HCT116 (cell line): ENCODE measurements at places on chromosomes 12 and 14. TPM values are rescaled to one million over a fixed set of nuclear protein-coding genes. Genes with fewer than 3 reads are reported as not detected.

The CFAP54 gene
- 0.25 TPM for total RNA-seq

The LTB4R gene
- total RNA-seq = 14.8 TPM

The CNTN1 gene
- total RNA-seq = 3.0 TPM

The SPTB gene
- total RNA-seq = 4.2 TPM

The SLC17A8 gene
- not detected for total RNA-seq

The LAG3 gene
- total RNA-seq = 3.3 TPM

The RNF41 gene
- total RNA-seq = 40.6 TPM

The SLC35F4 gene
- not detected for total RNA-seq

The MYF6 gene
- not detected for total RNA-seq

The SIX6 gene
- total RNA-seq = not detected

The PROX2 gene
- total RNA-seq = not detected

The DAO gene
- total RNA-seq = not detected

The CHMP4A gene
- total RNA-seq = 34.6 TPM

The LHX5 gene
- total RNA-seq = 2.4 TPM

The FSCB gene
- total RNA-seq = not detected

The ADAM21 gene
- total RNA-seq = 0.98 TPM

The RBP5 gene
- 0.22 TPM for total RNA-seq

The BBOF1 gene
- 4.0 TPM for total RNA-seq

The TAOK3 gene
- total RNA-seq = 10.5 TPM

The CD163L1 gene
- 27.0 TPM for total RNA-seq

The ARID2 gene
- 30.5 TPM for total RNA-seq

The LPAR5 gene
- total RNA-seq = 5.2 TPM

The LRFN5 gene
- total RNA-seq = not detected

The ADGRD1 gene
- total RNA-seq = 0.44 TPM

The GRIN2B gene
- 14.2 TPM for total RNA-seq

The FERMT2 gene
- 24.8 TPM for total RNA-seq

The TUBA1C gene
- total RNA-seq = 571 TPM

The KIF5A gene
- total RNA-seq = 5.2 TPM

The TMTC3 gene
- 22.5 TPM for total RNA-seq

The MYO1H gene
- not detected for total RNA-seq

The KRT6B gene
- total RNA-seq = not detected

The BMAL2 gene
- total RNA-seq = 21.5 TPM

The SERPINA9 gene
- not detected for total RNA-seq

The OASL gene
- 4.1 TPM for total RNA-seq

The FRS2 gene
- total RNA-seq = 14.7 TPM

The ABCB9 gene
- 14.7 TPM for total RNA-seq

The EML5 gene
- total RNA-seq = 1.8 TPM

The SLC24A4 gene
- total RNA-seq = not detected

The OR4Q3 gene
- total RNA-seq = not detected

The NTF3 gene
- total RNA-seq = not detected

The CARMIL3 gene
- total RNA-seq = 0.71 TPM

The FGF23 gene
- not detected for total RNA-seq

The MGST1 gene
- 111 TPM for total RNA-seq

The RPS6KL1 gene
- total RNA-seq = 6.7 TPM

The KLRD1 gene
- total RNA-seq = 0.27 TPM

The CDC42BPB gene
- 85.6 TPM for total RNA-seq

The OR4Q2 gene
- total RNA-seq = not detected

The PLXNC1 gene
- 0.25 TPM for total RNA-seq

The WDHD1 gene
- total RNA-seq = 44.3 TPM

The CCDC177 gene
- not detected for total RNA-seq

The SLC2A3 gene
- total RNA-seq = 10.5 TPM

The FOXA1 gene
- total RNA-seq = 1.3 TPM

The P2RX7 gene
- 1.5 TPM for total RNA-seq

The GRIP1 gene
- not detected for total RNA-seq
